ENCODE measurements at places on chromosomes 2 and 18.
A peak's percentile ranks its signal among the peaks of the same experiment; 100 is the strongest.

DNA sequence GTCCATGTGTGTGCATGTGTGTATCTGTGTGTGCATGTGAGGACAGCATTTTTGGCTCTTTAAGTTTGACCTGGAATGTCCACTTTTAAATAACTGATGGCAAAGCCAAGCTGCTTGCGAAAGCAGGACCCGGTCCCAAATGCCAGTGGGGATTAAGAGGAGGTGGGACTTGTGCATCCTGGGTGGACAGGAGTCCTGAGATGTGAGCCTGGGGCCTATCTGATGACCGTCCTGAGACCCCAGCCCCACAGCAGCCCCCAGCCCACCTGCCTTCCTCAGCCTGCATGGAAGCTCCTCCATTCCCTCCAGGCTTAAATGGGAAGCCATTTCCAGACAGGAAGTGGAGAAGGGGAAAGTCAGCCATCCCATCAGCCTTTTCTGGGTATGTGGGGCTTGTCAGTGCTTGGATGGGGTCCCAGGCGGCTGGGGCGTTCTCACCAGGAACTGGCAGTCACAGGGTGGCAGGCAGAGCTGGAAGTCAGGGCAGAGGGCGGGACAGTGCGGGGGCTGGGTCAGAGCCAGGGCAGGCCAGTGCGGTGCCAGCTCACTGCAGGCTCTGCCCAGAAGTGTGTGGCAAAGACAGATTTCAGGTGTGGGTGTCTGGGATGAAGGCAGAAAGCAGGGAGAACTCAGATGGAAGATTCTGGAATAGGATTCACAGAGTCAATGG lies 117.8 kb downstream of the ACKR3 start:
- no peak for DNase-seq

DNA sequence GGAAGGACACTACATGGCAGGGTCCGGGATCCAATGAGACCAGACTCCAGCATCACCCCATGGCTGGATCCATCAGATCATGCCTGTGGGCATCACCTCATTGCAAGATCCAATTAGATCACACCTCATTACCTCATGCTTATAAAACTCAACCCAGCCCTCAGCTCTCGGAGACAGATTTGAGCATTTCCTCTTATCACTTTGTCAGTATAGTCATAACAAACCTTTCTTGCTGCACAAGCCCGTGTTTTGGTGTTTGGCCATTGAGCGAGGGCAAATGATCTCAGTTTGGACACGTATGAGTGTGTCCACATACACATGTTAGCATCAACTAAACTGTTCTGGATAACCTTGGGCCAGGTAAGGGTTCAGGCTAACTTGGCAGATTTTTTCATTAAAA lies 58.8 kb downstream of the CCDC195 start:
- DNase-seq = no peak

GRCh38 chr2:162315938-162316337 lies 2.5 kb downstream of the IFIH1 start:
- DNase-seq = no peak

DNA sequence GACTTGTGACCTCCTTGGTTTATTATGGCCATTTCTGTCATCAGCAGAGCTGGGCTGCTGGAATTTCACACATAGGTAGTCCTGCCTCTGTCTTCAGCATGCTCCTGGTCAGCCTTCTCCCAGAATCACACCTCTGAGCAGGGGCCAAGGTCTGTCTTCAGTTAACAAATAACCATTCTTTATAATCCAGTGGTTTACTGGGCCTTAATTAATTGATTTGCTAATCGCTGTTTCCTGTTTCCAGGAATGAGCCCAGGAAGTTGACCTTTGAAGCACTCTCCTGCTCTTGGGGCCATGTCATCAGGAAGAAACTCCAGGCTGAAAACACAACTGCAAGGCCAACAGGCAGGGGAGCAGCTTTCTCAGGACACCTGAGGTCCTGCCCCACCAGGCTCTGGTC lies 278.5 kb downstream of the SRBD1 start:
- no peak for DNase-seq

DNA sequence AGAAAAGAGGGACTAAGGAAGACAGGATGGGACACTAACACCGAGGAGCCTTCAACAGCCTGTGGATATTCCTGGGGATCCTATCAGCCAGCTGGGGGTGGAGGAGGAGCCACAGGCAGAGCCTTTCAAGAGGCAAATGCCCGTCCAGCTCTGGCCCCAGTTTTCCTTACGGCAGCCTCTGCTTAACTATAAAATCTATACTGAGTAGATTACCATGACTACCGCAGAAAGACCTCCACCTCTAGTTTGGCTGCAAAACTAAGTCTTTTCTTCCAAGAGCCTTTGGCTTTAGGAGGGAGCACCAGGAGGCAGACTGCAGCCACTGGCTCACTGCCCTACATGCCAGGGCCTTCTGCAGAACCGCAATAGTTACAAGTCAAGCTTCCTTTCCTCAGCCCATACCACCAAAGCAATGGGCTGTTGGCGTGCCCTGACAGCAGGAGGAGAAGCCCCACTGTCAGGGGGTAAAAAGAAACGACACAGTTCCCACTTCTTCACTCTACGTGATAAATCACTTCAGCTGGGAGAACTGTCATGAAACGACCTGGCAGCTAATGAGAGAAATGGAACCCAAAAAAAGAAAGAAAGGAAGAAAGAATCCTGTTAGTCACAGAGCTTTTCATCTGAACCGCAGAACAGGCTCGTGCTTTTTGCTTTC lies 25.1 kb upstream of the CREB1 start:
- peak; percentile 30 for DNase-seq

- no peak for DNase-seq
These were observed 151.0 kb downstream of the ACOXL start for GRCh38 chr2:110883406-110883805.

- DNase-seq = no peak
These were observed 12.4 kb downstream of the DYM start for GRCh38 chr18:49447810-49448745.

DNA sequence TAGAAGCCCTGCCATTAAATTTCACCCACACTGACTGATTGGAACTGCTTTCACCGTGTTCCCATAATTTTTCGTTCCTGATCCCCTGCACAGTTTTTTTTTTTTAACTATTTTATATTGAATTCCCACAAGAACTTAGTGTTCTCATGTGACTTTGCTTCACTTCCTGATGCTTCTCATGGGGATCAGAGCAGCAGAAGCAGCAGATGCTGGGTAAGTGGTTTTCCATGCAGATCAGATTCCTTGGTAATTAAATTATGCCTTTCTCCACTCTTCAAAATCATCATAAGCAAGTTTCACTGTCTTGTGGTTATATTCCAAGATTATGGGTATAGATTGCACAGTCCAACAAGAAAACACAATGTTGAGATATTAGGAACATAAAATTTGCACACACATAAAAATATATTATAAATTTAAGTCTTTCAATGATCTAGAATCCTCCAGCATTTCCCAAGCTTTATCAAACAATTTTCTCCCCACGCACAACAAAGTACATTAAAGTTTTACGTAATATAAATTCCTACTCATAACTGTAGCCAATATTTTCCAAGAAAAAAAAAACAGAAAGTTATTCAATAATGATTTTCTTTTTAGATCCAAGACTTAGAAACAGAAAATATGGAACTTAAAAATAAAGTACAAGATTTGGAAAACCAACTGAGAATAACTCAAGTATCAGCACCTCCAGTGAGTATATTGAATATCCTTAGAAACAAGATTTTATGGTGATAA lies 277.9 kb downstream of the GULP1 start:
- DNase-seq = no peak

DNA sequence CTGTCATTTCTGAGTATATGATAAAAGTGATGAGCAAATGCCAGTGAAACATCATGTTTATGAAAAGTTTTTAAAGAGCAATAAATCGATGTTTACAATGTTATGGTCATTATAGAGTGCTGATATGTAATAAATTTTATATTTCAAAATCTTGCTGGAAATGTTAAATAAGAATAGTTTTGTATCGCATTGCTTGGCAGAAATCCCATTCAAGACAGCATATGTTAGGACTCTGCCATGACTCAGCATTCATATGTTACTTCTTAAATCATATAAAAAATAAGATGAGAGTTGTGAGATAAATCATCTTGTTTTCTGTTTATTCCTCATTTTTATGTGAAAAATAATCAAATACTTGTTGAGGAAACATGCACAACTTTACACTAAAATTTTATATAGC lies 949.9 kb upstream of the NRXN1 start:
- DNase-seq = no peak

DNA sequence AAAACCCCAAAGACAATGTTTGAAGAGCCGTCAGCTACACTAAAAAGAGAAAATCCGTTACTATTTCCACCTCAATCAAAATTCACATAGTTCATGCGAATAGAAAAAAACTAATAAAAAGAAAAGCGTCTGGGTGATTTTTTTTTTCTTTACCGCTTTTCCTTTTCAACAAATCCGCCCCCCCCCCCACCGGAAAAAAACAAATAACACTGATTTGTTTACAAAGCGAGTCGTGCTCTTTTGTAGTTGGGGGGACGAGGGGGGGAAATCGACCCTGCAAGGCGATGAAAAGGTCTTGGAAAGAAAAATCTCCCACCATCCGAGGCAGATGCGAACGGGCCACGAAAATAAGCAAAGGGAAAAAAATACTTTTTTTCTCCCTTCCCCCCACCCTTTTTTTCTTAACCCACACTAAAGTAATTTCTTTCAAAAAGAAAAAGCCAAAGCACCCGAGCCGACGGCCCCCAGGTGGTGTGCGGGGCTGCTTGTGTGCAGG lies 638 bp downstream of the ZNF521 start:
- DNase-seq = no peak

DNA sequence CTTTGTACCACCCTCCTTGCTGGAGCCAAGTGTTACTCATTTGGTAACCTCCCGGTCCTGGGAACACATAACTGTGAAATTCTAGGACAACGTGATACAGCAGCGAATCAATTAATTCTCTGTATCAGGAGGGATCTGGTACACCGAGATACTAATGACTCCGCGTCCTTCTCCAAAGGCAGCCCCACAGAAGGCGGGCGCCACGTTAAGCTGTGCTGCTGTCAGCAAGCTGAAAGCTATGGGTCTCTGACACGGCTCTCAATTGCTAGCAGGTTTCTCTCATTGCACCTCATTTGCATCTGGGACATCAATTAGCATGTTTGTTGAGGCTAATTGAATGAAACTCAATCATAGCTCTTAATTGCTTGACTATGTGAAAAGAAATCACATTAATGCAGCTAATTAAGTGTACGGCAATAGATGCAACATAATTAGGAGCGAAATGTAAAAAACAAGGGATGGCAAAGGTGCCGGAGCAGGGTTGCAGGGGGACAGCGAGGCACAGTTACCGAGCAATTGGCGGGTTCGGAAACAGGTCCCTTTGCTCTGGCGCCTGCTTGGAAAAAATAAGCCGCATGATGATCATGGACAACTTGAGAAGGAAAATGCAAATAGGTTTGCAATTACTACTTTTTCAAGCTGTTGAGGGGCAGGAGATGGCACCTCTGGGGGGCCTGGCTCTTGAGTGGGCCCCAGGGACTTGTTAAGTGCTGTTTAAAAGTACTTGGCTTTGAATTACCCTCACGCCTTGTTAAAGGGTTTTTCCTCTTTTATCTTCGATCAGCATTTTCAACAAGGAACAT lies 264.2 kb downstream of the GBX2 start:
- no peak for DNase-seq

GRCh38 chr2:213766465-213766901 lies 482.2 kb downstream of the SPAG16 start:
- DNase-seq = peak; percentile 41

DNA sequence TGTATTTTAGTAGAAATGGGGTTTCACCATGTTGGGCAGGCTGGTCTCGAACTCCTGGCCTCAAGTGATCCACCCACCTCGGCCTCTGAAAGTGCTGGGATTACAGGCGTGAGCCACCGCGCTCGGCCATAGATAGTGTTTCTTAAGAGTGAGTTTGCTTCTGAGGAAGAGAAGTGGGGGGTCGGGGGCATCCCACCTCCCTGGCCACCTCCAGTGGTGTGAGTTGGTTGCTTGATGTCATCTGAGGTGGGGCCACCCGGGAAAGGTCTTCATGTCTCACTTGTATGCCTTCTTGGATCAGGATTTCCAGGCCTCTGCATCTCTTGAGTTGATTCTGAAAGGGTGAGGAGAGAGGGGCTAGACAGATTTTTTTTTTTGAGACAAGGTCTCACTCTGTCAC lies 57.1 kb downstream of the AGAP1 start:
- DNase-seq = no peak

GRCh38 chr18:64380117-64380516 lies 231.2 kb upstream of the LINC00305 start:
- DNase-seq = no peak

- DNase-seq = no peak
These were observed 54.1 kb upstream of the RAB6C start for GRCh38 chr2:129925381-129925780.

- no peak for DNase-seq
These were observed 43.2 kb downstream of the CHST9 start for GRCh38 chr18:27141876-27142275.

GRCh38 chr2:68059784-68060525 lies 2.8 kb downstream of the C1D start:
- DNase-seq = no peak

DNA sequence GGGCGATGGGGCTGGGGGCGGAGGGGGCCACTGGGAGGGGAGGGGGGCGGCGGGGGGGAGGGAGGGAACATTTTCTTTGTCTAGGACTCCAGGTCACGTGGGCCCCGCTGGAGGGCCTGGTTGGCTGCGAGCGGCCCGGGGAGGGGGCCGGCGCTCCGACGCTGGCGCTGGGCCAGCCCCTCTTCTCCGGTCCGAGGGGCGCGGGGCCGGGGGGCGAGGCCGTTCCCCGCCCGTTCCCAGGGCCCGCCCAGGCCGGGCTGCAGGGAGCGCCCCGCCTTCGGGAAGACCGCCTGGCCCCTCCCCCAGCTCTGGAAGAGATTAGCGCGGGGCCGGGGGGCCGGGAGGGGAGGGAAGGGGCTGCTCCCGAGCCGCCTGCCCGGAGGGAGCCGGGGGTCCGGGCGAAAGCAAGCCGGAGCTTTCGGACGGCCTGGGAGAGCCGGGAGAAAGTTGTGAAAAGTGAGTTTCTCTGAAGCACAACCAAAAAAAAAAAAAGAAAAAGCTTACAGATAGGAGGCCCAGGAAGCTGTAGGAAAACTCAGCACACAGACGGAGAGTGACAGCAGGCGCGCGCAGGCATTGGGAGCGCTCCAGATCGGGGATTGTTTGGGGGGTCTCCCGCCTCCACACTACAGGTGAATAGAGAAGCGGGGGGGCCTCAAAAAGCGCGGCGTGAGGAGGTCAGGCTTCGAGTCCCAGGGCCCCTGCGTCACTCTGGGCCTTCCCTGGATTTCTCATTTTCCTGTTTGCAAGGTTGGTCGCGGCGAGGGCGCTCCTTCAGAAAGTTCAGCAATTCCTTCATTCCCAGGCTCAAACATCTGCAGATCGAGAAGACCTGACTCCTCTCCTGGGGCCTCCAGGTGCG lies 84.1 kb upstream of the POMC start:
- peak; percentile 29 for DNase-seq

DNA sequence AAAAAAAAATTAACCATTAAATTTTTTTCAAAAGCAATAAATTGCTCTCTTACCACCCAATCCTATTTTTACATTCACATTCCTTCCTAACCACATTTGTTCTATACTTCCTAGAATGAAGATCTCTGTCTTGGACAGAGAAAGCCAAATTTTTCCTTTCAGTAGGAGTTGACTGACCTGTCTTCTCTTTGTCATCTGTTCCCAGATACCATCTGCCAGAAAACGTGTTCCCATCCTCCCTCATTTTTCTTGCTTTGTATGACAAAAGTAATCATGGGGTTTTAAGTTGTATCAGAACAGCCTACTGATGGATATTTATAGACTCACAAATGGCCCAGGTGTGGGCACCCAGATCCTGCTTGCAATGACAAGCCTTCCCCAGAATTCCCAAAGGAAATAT lies 182.1 kb downstream of the CYP26B1 start:
- DNase-seq = no peak

GRCh38 chr2:181677912-181678586 lies 2.3 kb downstream of the NEUROD1 start:
- DNase-seq = peak; percentile 47

GRCh38 chr2:46211461-46211860 lies 85.7 kb upstream of the EPAS1 start:
- no peak for DNase-seq

Data from retinal pigment epithelial cell (primary cell).